ENCODE measurements at places on chromosomes 4 and X.
A peak's percentile ranks its signal among the peaks of the same experiment; 100 is the strongest.

GRCh38 chrX:125405339-125405738 is 85.7 kb downstream of the TEX13C start:
- no peak for DNase-seq

GRCh38 chrX:131302701-131303100 is 13.6 kb upstream of the IGSF1 start:
- DNase-seq, result no peak

GRCh38 chr4:6732441-6733357 is 16.7 kb downstream of the BLOC1S4 start:
- peak; percentile 91 for DNase-seq

- no peak for DNase-seq
Measured at GRCh38 chr4:87382931-87383330, 8.1 kb downstream of the HSD17B11 start.

Measured in fibroblast of mammary gland (primary cell).